ENCODE measurements at places on chromosomes 12 and 14.

DNA sequence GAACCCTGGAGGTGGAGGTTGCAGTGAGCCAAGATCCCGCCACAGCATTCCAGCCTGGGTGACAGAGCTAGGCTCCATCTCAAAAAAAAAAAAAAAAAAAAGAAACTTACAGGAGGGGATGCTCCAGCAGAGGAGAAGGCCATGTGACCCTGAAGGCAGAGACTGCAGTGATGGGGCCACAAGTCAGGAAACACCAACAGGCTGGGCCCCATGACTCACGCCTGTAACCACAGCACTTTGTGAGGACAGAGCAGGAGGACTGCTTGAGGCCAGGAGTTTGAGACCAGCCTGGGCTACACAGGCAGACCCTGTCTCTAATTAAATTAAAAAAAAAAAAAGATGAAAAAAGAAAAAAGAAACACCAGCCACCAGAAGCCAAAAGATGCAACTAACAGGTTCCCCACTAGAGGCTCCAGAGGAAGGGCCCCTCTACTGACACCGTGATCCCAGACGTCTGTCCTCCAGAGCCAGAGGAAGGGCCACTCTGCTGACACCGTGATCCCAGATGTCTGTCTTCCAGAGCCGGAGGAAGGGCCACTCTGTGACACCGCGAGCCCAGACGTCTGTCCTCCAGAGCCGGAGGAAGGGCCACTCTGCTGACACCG lies 9.1 kb upstream of the GLT1D1 start:
- DNase-seq = no peak

GRCh38 chr12:62873116-62873825 lies 61.7 kb downstream of the PPM1H start:
- no peak for DNase-seq

GRCh38 chr12:74602881-74603672 lies 65.4 kb downstream of the ATXN7L3B start:
- no peak for DNase-seq

DNA sequence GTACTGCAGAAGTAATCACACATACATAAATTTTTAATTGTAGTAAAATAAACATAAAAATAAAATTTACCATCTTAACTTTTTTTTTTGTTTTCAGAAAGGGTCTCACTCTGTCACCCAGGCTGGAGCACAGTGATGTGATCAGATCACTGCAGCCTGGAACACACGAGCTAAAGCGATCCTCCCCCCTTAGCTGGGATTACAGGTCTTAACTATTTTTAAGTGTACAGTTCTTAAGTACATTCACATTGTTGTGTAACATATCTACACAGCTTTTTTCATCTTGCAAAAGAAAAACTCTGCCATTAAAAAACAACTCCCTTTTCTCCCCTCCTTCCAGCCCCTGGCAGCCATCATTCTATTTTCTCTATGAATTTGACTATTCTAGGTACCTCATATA lies 92.3 kb downstream of the PPP1R12A start:
- no peak for DNase-seq

GRCh38 chr12:93390549-93391297 lies 13.0 kb downstream of the NUDT4 start:
- DNase-seq = no peak

DNA sequence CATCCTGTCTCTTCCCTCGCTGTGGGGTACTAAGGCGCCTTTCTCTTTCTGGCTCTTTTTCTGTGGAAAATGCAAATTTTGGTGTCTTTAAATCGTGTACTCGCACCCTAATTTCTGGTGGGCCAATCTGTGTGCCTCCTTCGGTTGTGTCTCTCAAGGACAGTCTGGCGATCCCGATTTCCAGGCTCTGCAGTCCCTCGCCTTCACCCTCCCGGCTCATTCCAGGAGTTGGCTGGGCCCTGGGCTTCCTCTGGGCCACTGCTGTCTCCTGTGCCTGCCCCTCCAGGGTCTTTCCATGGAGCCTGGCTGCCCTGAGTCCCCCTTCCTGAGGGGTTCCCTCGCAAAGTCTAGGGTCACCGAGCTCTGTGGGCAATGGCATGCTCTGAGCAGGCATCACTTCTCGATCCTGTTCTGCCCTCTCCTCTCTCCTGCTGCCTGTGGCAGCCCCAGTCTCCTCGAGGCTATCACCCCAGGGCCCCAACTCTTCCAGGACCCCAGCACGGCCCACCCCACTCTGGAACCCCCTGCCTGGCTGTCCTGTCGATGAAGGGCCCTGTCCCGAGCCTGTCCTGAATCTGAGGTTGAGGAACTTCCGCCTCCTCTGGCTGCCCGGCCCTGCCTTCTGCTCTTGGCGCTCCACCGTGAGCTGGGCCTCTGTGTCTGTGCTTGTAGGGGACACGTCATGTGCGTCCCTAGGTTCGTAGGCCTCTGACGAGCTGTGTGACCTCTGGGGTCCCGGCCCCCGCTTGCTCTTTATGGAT lies 24.1 kb downstream of the AHNAK2 start:
- no peak for DNase-seq

GRCh38 chr12:2485681-2486080 lies 309.1 kb upstream of the FKBP4 start:
- no peak for DNase-seq

- no peak for DNase-seq
Measured at GRCh38 chr14:59107819-59108218, 80.6 kb upstream of the DAAM1 start.

GRCh38 chr14:101635749-101636560 lies 74.7 kb downstream of the DIO3 start:
- DNase-seq = no peak

DNA sequence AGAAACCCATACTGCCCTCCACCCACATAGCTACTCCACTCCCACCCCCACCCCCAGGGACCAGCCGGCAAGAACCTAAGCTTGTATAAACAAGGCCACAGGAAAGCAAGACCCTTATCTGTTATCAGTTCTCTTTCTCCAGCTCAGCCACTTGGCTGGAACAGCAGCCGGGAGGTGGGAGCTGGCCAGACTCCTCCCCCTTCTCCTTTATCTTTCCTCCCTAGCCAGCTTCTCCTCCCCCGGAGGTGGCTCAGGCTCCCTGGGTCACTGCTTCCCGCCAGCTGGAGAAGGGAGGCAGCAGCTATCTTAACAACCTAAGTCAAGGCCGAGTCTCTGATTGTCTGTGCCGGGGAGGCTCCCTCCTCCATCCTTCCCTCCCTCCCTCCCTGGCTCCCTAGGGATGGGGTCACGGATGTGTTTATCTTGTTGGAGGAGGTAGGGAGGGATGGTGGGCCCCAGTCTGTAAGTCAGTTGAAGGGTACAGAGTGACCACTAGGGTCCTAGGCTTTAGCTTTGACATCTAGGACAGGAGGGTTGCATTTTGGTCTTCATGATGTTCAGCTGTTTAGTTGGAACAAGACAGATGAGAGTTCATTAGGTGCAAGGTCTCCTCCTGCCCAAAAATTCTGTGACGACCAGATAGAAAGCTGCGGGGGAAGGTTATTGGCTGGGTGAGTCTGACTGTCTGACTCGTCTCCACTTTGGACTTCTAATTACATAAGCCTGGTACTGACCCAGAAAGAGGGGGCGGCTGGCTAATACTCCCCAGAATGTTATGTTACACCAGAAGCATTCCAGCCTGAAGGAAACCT lies 29.7 kb downstream of the ZFP36L1 start:
- DNase-seq = no peak

GRCh38 chr14:77158175-77158881 lies 16.7 kb upstream of the ZDHHC22 start:
- DNase-seq = no peak

- no peak for DNase-seq
Measured at GRCh38 chr14:93772263-93772662, 16.0 kb downstream of the PRIMA1 start.

DNA sequence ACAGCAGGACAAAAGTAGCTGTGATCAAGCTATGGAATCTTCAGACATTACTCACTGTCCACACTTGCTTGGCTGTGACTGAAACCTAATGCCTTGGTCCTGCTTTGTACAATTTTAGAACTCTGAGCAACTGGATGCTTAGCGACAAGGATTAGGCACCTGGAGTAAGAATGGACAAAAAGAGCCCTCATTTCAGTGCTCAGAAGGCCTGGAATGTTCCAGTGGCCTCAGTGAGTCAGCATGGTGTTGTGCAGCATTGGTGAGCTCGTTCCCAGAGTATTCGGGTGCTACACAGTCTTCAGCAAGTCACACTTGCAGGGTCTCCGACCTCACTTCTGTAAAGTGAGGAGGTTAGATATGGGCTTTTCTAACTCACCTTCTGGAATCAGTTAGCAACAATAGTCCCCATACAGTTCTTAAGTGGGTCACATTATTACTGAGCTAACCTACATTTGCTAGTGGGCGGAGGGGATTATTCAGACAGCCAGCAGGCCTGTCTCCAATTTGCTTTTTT lies 108.0 kb upstream of the MDM1 start:
- no peak for DNase-seq

GRCh38 chr12:69621551-69621950 lies 10.8 kb upstream of the LRRC10 start:
- no peak for DNase-seq

DNA sequence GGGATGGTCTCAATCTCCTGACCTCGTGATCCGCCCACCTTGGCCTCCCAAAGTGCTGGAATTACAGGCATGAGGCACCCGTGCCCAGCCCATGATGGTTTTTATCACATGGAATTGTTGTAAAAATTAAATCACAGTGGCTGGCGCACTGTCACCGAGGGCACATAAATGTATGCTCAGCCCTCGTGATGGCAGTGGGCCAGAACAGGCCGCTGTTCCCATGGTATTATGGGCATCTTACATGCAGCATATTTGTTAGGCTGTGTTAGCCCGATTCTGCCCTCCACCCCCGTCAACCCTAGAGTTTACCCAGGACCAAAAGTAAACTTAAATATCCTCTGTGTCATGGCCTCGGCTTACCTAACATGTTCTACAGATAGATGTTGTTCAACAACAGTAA lies 48.6 kb downstream of the GPR68 start:
- no peak for DNase-seq

DNA sequence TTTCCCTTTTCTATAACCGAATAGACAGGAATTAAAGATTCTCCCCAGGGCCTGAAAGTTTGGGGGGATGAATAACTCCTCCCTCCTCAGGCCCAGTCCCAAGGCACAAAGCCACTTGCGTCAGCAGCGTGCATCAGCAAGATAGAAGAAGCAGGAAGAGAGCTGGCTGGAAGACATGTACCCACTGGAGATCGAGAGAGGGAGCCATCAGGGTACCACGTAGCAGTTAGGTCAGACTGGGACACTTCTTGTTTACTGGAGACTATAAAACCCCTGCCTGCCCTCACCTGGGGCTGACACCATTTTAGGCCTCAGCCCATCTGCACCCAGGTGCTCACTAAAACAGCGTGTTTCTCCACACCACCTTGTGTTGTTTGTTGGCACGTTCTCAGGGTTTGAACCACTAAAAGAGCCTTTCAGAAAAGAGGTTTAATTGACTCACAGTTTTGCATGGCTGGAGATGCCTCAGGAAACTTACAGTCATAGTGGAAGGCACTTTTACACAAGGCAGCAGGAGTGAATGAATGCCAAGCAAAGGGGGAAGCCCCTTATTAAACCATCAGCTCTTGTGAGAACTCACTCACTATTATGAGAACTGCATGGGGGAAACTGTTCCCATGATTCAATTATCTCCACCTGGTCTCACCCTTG lies 93.2 kb downstream of the TMTC3 start:
- DNase-seq = no peak

GRCh38 chr14:52060080-52060479 lies 8.8 kb downstream of the NID2 start:
- no peak for DNase-seq

GRCh38 chr14:25351269-25351668 lies 301.3 kb upstream of the STXBP6 start:
- DNase-seq = no peak

DNA sequence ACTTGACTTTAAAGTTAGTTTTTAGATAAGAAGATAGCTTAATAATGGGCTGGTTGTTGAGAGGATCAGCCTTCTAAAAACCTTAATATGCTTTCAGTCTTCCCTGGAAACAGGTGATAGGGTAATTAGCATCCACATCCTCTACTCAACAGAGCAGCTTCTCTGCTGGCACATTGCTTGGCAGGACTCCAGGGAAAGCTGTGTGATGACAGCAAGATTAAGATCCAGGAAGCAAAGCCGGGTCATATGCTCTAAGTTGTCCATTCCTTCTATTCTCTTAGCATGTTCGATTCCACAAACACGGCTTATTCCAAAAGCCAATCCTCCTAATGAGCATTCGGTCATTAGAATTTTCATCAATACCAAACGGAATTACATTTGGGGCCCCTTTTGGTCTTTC lies 87.0 kb downstream of the HMGA2 start:
- DNase-seq = no peak

- no peak for DNase-seq
Measured at GRCh38 chr12:88889326-88890110, 309.2 kb upstream of the KITLG start.

GRCh38 chr12:561908-562593 lies 101.2 kb downstream of the NINJ2 start:
- no peak for DNase-seq

- DNase-seq = no peak
Measured at GRCh38 chr12:54683398-54683797, 35.2 kb upstream of the DCD start.

DNA sequence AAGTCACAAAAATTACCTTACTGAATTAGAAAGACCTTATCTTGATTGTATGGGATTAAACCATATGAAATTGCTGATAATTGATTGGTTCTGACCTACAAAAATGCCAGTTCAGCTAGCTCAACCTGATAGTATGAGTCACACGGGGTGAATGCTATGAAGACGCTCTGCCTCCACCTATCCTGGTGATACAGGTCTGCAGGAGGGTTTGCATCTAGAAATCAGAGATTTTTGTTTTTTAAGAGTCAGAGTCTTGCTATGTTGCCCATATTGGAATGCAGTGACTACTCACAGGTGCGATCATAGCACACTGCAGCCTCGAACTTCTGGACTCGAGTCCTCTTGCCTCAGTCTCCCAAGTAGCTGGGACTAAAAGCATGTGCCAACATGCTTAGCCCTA lies 120.4 kb downstream of the HMGA2 start:
- no peak for DNase-seq

GRCh38 chr12:57518176-57518919 lies 2.0 kb downstream of the DDIT3 start:
- DNase-seq = no peak

GRCh38 chr14:103854017-103854808 lies 6.8 kb upstream of the PPP1R13B start:
- DNase-seq = no peak

DNA sequence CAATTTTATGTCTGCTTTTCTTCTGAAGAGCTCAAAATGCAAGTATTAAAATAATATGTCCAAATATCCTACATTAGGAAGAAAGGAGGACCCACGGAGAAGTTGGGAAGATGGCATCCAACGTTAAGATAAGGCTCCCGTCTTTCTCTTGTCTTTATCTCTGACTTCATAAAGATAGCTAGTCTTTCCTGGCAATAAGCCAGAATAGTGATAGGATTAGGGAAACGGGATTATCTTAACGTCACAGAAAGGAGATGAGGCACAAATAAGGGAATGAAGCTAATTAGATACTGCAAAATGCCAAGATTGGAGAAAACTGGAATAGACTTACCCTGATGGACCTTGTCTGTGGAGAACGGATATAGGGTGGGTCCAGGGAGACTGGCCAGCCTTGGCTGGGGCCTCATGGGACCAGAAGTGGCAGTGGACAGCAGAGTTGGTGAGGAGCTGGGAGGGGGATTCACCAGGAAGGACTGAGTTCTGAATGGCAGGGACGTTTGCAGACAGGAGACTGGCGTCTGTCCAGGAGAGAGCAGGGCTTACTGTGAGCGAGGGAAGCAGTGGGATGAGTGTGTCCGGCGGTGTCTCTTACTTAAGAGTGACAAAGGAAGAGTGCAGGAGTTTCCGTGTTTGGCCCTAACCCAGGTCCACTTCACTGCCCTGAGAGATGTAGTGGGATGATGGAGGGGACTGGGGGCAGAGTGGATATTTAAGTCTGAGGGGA lies 119.9 kb downstream of the CACNA1C start:
- DNase-seq = no peak

Data from cortex of kidney (tissue), 1 donor.